ENCODE measurements at places on chromosomes 12 and 14. TPM values are rescaled to one million over a fixed set of nuclear protein-coding genes. Genes with fewer than 3 reads are reported as not detected.

Gene NRIP2
- not detected for total RNA-seq

Gene BBOF1
- 6.2 TPM for total RNA-seq

Gene CLEC4A
- not detected for total RNA-seq

Gene TSHR
- total RNA-seq: not detected

Gene HCAR1
- total RNA-seq: 2.2 TPM

Gene RPGRIP1
- not detected for total RNA-seq

Gene GNS
- 135 TPM for total RNA-seq

Gene TESPA1
- total RNA-seq: not detected

Gene GLT1D1
- not detected for total RNA-seq

Gene LMNTD1
- total RNA-seq: 1.4 TPM

Gene ERH
- total RNA-seq: 124 TPM

Gene ATG2B
- 34.8 TPM for total RNA-seq

Gene CCDC175
- not detected for total RNA-seq

Gene LRIG3
- total RNA-seq: 50.7 TPM

Gene WASHC3
- total RNA-seq: 74.2 TPM

Gene TAS2R20
- total RNA-seq: 4.3 TPM

Gene TCTN2
- total RNA-seq: 13.6 TPM

Gene DLGAP5
- total RNA-seq: 33.8 TPM

All from subcutaneous preadipocyte (primary cell).